ENCODE measurements at places on chromosomes 1 and 21.

GRCh38 chr1:68479501-68479900 is 17.4 kb downstream of the DEPDC1 start:
- DNase-seq = no peak

DNA sequence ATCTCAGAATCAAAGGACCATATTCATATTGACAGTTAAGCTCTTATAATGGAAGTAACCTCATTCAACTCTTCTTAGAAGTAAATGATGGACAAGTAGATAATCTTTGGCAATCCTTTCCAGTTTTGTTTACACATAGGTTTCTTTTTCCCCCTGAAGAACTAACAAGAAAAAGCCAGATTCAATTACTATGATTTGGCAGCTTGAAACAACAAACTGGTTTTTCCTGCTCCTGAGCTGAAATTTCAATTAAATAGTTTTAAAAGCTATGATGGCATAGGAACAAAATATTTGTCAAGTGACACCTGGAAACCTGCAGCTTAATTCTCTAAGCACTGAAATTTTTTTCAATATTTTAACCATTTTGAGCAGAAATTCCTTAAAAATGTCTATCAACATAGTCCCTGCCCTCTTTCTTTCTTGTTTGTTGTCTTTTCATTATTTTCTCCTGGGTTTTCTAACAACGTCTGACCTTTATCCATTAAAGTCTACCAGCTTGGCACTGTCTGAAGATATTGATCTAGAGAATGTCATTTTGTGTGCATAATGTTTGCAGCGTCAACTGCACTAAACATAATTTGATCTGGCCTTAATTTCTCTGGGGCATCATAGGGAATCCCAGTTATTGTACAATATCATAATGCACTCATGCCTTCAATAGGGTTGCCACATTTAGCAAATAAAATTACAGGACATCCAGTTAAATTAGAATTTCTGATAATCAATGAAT is 4.0 kb upstream of the SLC35A3 start:
- no peak for DNase-seq

DNA sequence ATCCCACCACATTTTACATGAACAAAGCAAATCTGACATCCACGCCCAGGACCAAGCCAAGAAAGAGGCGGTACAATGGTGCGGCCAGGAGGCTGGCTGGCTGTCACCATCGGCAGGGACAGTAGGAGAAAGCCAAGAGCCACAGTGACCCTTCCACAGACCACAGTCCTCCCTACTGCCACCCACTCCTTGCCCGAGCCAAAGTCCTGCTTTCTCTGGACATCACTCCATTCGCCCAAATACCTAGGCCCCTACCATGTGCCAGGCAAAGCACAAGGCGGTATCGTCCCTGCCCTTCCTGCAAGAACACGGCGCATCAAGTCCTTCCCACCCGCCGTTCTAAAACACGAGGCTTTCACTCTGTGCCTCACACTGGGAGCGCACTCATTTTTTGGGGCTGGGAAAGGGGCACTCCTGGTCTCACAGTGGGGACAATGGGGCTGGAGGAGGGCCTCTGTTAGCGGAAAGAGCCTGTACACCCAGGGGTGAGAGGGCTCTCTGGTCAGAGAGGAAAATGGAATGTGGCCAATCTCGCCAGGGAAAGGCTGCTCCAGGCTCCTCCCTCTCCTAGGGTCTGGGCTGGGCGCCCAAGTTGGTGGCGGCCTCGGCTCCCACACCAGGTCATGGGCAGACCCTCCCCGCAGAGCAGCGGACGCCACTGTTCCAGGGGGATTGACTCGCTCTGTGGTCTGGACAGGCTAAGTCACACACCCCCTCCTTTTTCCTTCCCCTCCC is 26.5 kb downstream of the SSBP3 start:
- no peak for DNase-seq

DNA sequence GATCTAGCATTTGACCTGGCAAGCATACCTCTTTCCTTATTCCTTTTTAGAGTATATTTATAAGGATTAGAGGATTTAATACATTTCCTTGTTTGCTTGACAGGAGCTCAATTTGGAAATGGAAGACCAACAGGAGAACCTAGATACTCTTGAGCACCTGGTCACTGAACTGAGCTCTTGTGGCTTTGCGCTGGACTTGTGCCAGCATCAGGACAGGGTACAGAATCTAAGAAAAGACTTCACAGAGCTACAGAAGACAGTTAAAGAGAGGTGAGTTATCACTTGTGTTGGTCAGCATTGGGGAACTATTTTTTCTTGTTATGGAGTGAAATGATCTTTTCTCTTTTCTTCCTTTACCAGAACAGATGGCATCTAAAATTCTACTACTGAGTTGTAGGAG is 123.4 kb upstream of the BMP8A start:
- DNase-seq = no peak

- DNase-seq = no peak
Measured at GRCh38 chr1:59007429-59007819, 223.6 kb upstream of the JUN start.
